T-cell (primary cell): ENCODE measurements at places on chromosomes 11 and 22. TPM values are rescaled to one million over a fixed set of nuclear protein-coding genes. Genes with fewer than 3 reads are reported as not detected.

- no peaks in the 10 kb centered on the region for H3K36me3 ChIP-seq
- H3K27me3 ChIP-seq, result peaks cover 12% of the 10 kb centered on the region
- no peaks in the 10 kb centered on the region for H3K4me1 ChIP-seq
These were observed 5.1 kb downstream of the OR10V1 start for GRCh38 chr11:59708537-59708936.

DNA sequence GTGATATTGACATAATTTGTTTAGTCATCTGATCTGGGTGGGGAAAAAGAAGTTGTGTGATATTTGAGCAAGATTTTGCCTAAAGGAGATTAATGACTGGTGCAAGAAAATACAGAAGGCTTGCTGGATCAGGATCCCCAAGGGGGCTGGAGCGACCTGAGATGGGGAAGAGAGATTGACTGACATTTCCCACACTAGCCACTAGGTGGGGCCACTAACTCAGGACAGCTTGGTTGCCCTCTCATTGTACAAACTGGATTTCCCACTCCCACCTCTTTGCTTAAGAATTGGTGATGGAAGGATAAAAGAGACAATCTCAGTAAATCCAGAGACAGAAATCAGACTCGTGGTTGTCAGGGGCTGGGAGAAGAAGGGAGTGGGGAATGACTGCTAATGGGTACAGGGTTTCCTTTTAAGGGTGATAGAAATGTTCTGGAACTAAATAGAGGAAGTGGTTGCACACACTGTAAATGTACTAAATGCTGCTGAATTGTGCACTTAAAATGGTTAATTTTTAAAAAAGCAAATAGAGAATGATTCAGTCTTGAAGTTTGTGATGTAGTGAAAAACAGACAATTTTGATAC lies 50.7 kb downstream of the CTTN start:
- no peaks in the 10 kb centered on the region for H3K27me3 ChIP-seq
- DNase-seq, result no peak
- no peak overlapping the region for H3K4me3 ChIP-seq
- H3K4me1 ChIP-seq, result no peaks in the 10 kb centered on the region

- H3K36me3 ChIP-seq, result no peaks in the 10 kb centered on the region
- no peak overlapping the region for H3K27ac ChIP-seq
- DNase-seq, result no peak
- no peak overlapping the region for H3K4me3 ChIP-seq
- H3K4me1 ChIP-seq, result no peaks in the 10 kb centered on the region
- no peaks in the 10 kb centered on the region for H3K27me3 ChIP-seq
These were observed 23.4 kb upstream of the NECTIN1 start for GRCh38 chr11:119752345-119752871.

- H3K4me3 ChIP-seq, result no peak overlapping the region
- H3K4me1 ChIP-seq, result no peaks in the 10 kb centered on the region
- H3K27ac ChIP-seq, result no peak overlapping the region
- H3K27me3 ChIP-seq, result no peaks in the 10 kb centered on the region
- no peaks in the 10 kb centered on the region for H3K36me3 ChIP-seq
- DNase-seq, result no peak
These were observed 103.0 kb downstream of the KCNQ1 start for GRCh38 chr11:2547806-2548205.

GRCh38 chr22:40175611-40176244 lies 2.0 kb upstream of the TNRC6B start:
- H3K27ac ChIP-seq, result peak overlapping the region; percentile 3
- peaks cover 30% of the 10 kb centered on the region for H3K4me1 ChIP-seq
- H3K27me3 ChIP-seq, result no peaks in the 10 kb centered on the region
- no peaks in the 10 kb centered on the region for H3K36me3 ChIP-seq
- DNase-seq, result no peak

DNA sequence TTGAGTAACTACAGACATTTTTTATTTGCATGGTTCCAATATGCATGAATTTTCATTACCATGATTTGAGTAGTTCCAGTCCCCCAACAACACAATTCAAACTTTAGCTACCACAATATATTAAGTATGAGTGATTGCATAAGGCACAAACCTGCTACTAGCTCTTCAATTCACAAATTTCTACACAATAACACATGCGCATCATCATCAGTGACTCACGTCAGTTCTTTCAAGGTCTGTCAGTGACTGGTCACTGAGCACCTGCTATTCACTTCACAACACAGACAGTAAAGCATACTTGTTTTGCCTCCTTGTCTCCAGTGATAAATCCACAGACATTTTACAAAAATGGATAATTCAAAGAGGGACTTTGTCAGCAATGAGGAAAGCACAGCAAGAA lies 435.1 kb upstream of the CCDC90B start:
- no peak overlapping the region for H3K4me3 ChIP-seq
- no peak overlapping the region for H3K27ac ChIP-seq
- peaks cover 2% of the 10 kb centered on the region for H3K27me3 ChIP-seq
- no peak for DNase-seq

DNA sequence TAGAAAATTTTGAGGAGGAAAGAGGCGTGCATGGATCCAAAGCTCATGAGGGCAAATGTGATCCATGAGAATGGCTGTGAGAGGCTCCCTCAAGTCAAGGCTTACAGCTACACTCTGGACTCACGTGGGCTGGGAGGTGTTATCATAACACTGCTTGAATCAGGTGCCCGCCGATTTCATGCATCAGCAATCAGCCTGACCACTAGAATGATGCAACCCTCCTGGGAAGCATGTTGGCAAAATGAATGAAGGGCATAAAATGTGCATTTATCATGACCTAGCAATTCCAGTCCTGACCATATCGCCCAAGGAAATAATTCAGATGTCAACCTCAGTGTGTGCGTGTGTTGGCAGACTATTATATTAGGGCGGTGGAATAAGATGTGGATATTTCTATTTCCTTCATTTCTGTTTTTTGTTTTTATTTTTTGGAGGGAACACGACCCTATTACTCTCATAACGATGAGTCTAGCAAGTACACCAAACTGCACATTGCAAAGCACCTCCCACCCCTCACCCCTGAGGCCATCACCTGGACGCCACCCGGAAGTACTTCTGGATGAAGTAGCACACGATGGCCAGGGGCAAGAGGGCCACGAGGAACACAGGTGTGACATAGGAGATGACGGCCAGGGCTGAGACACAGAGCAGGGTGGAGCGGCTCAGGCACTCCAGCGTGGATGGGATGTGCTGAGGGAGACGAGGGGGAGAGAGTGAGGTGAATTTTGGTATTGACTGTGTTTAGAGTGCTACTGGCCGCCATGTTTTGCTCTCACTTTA lies 15.7 kb upstream of the KCNJ11 start:
- H3K27ac ChIP-seq, result no peak overlapping the region
- H3K4me1 ChIP-seq, result no peaks in the 10 kb centered on the region
- no peaks in the 10 kb centered on the region for H3K36me3 ChIP-seq
- no peaks in the 10 kb centered on the region for H3K27me3 ChIP-seq
- no peak overlapping the region for H3K4me3 ChIP-seq

DNA sequence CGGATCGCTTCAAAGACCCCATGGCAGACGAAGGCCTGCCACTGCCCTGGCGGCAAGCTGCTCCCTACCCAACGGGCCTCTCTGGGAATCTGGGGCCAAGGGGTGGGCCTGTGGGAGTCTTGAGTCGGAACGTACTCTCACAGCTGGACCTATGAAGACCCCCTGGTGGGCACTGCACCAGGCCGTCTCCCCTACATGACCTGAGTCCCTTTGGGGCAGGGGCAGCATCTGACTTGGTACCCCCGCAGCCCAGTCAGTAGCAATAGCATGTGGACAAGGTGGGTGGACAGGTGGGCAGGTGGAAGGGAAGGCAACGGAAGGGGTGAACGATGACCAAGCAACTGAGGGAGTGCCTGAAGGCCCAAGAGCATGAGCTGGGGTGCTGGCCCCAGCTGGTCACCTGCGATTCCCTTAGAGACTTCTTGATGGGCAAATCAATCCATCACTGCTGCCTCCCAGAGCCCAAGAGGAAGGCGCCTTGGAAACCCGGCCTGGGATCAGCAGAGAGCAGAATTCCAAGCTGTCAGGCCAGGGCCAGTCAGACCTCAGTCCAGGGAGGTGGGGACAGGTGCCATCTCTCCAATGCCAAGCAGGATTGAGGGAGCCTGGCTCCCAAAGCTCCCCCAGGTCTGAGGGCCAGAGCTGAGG lies 35.3 kb downstream of the ARAP1 start:
- H3K4me3 ChIP-seq, result no peak overlapping the region
- H3K27me3 ChIP-seq, result no peaks in the 10 kb centered on the region
- H3K4me1 ChIP-seq, result peaks cover 14% of the 10 kb centered on the region
- H3K27ac ChIP-seq, result no peak overlapping the region
- H3K36me3 ChIP-seq, result peaks cover 12% of the 10 kb centered on the region

- DNase-seq, result no peak
- no peak overlapping the region for H3K27ac ChIP-seq
- no peaks in the 10 kb centered on the region for H3K36me3 ChIP-seq
- peaks cover 7% of the 10 kb centered on the region for H3K27me3 ChIP-seq
- H3K4me3 ChIP-seq, result no peak overlapping the region
- H3K4me1 ChIP-seq, result no peaks in the 10 kb centered on the region
These were observed 53.5 kb downstream of the TEAD1 start for GRCh38 chr11:12727563-12728211.

DNA sequence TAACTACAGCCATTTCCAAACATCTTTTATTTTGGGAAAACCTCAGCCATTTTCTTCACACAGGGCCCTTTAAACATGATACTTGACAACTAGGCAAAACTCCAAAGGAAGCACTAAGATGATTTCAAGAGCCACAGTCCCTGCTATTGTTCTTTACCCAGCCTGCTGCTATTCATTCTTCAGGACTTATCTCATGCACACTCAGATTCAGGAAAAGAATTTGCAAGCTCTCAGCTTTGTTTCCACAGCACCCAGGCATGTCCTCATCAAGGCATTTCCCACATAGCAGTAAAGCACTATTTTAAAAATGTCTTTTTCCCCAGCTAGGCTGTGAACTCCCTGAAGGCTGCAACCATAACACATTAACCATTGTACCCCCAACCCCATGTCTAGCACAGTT lies 609.3 kb upstream of the CCDC90B start:
- H3K27me3 ChIP-seq, result no peaks in the 10 kb centered on the region
- H3K4me1 ChIP-seq, result no peaks in the 10 kb centered on the region
- no peak overlapping the region for H3K4me3 ChIP-seq
- no peak for DNase-seq
- no peak overlapping the region for H3K27ac ChIP-seq

GRCh38 chr11:441418-442274 lies at the start of gene ANO9:
Gene ANO9 (minus strand): TSS chr11:442011. CDS start chr11:441926, 85 bp downstream.
- peaks cover 4% of the 10 kb centered on the region for H3K36me3 ChIP-seq
- H3K27ac ChIP-seq, result peak within 1 kb of the TSS; percentile 41
- peak within 1 kb of the TSS; percentile 49 for H3K4me3 ChIP-seq
- no peaks in the 10 kb centered on the region for H3K27me3 ChIP-seq
- DNase-seq, result peak; percentile 41
- peaks cover 53% of the 10 kb centered on the region for H3K4me1 ChIP-seq

- H3K27me3 ChIP-seq, result no peaks in the 10 kb centered on the region
- H3K4me1 ChIP-seq, result no peaks in the 10 kb centered on the region
- no peak overlapping the region for H3K27ac ChIP-seq
- H3K36me3 ChIP-seq, result no peaks in the 10 kb centered on the region
- no peak for DNase-seq
- H3K4me3 ChIP-seq, result no peak overlapping the region
These were observed 4.5 kb upstream of the KCTD17 start for GRCh38 chr22:37047006-37047405.

- no peak overlapping the region for H3K27ac ChIP-seq
- no peaks in the 10 kb centered on the region for H3K4me1 ChIP-seq
- no peak overlapping the region for H3K4me3 ChIP-seq
- H3K36me3 ChIP-seq, result no peaks in the 10 kb centered on the region
These were observed 475.4 kb upstream of the FAT3 start for GRCh38 chr11:91749251-91749650.

DNA sequence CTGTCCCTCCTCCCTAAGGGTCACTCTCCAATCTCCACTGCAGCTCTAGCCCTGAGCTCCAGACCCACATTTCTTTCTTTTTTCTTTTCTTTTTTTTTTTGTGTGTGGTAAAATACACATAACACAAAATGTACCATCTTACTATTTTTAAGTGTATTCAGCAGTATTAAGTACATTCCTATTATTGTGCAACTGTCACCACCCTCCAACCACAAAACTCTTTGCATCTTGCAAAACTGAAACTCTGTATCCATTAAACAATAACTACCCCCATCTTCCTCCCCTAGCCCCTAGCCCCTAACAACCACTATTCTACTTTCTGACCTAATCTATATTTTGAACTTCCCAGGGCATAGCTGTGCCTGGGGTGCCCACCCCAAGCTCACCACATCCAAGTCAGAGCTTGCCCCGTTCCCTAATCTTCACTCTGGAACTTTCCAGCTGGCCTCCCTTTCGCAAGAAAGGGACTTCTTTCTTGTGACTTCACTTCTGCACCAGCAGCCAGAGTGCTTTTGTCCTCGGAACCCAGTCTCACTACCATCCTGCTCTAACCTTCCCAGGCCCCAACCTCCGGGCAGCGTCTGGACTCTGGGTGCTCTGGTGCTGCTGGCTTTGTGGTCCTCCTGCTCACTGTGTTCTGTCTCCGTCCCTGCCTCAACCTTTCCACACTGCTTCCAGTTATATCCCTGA lies 30.7 kb downstream of the PARVG start:
- no peak overlapping the region for H3K27ac ChIP-seq
- H3K4me1 ChIP-seq, result peaks cover 4% of the 10 kb centered on the region
- no peaks in the 10 kb centered on the region for H3K36me3 ChIP-seq

DNA sequence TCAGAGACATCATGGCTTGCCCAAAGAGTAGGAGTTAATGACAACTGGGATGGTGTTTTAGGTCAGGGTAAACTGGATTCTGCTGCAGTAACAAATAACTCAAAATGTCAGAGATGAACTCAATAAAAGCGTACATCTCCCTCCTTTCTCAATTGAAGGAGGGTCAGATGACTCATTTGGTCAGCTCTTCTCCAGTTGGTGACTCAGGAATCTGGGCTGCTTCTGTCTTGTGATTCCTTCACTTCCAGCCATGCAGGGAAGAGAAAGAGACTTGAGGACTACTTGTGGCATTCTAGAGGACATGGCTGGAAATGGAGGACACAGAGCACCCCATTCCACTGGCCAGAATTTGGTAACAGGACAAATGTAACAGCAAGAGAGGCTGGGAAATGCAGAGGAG lies 3.2 kb upstream of the SYT13 start:
- H3K4me3 ChIP-seq, result no peak overlapping the region
- peaks cover 53% of the 10 kb centered on the region for H3K27me3 ChIP-seq
- no peak for DNase-seq

GRCh38 chr22:21643533-21644357 lies 1.6 kb downstream of the SDF2L1 start:
- peaks cover 5% of the 10 kb centered on the region for H3K27me3 ChIP-seq
- peak overlapping the region; percentile 56 for H3K4me3 ChIP-seq
- no peaks in the 10 kb centered on the region for H3K36me3 ChIP-seq
- DNase-seq, result no peak

Gene HSPB2
- total RNA-seq, result not detected

Gene PARVB
- 5.9 TPM for total RNA-seq

Gene FIBIN
- total RNA-seq, result not detected

Gene SLC22A25
- not detected for total RNA-seq

Gene SYNGR1
- 1.1 TPM for total RNA-seq

Gene GRM5
- total RNA-seq, result not detected
